LHCN-M2 (cell line): ENCODE measurements at places on chromosomes 1 and 21.
A peak's percentile ranks its signal among the peaks of the same experiment; 100 is the strongest.

DNA sequence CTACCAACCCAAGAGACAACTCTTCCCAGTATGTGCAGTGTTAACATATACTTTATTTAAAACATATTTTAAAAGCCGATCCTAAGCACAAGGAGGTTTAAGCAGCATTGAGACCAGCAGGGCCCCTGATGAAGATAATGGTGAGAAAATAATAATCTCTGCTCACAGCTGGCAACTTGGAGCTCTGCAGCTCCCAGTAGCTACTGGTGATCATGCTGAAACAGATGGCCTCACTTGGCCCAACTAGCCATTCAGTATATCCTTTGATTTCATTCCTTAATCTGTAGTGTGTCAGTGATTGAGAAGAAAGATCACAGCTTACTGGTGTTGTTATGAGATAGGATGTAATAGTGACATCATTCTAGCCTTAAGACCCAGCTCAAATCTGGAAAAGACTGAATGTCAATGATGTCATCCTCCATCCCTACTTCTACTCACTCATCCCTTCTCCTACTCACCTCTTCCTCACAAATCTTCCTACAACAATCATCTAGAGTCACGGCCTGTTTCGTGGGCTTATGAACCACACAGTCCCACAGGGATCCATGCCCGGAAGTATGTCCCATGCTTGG lies 817.9 kb downstream of the PLA2G4A start:
- no peak for DNase-seq

DNA sequence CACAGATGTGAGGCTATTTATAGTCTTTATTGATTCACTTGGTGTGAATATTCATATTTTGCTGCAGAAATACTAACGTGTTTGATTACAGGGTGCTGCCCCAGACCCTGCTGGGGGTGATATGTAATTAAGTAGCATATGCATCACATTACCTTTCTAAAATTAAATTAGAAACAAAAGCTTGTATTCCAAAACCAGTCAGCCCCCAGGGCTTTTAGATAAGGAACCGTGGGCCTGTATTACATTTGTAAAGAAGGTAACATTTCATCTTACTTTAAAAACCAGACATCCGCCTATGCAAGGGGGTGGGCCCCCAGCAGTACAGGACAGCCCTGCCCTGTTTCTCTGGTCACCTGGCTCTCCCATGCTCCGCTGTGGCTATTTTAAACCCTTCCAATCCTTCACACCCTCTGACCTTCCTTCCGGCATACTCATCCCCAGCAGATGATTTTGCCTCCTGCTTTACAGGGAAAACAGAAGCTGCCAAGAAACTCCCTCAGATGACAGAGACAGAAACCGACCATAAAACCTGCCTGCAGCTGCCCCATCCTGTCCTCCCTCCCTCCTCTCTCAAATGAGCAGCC lies 22.0 kb upstream of the KCNC4 start:
- peak; percentile 61 for DNase-seq

GRCh38 chr1:183096894-183097293 lies 73.7 kb downstream of the LAMC1 start:
- DNase-seq, result peak; percentile 84

DNA sequence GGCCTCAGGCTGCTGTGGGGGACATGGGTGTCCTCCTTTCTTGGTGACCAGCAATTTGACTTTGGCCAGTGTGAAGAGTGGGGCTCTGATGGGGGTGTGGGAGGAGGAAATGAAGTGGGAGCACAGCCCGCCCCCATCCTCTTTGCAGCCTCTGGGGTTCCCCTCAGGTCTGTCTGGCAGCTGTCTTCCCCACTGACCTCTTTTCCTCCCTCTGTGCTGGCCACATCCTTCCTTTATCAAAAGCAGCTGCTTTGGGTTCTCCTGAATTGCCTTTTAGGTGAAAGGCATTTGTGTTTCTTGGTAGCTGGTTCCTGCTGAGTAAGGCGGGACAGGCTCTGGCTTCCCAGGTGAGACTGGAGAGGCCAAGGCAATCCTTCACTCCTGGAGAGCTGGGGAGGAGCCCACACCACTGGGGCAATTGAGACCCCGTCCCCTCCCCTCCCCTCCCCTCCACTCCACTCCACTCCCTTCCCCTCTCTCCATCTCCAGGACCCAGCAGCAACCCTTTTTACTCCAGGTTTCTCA lies 24.9 kb downstream of the PCAT6 start:
- peak; percentile 36 for DNase-seq

DNA sequence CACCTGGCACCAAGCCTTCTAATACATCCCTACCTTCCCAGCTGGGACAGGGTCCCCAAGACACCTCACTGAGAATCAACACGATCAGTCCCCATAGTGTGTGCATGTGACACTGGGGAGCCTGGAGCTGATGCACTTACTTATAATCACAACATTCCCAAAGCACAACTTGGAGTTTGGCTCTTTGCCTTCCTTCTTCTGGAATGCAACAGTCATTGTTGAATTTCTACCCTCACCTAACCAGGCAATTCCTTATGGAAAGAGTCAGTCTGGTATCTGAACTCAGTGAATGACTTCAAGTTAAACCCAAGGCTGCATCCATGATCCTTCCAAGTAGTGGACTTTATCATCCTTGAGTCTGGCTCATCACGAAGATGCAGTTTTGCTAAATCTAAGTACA lies 86.1 kb downstream of the DSCAM start:
- DNase-seq, result no peak

GRCh38 chr1:171220581-171221054 lies 27.7 kb upstream of the FMO1 start:
- no peak for DNase-seq

DNA sequence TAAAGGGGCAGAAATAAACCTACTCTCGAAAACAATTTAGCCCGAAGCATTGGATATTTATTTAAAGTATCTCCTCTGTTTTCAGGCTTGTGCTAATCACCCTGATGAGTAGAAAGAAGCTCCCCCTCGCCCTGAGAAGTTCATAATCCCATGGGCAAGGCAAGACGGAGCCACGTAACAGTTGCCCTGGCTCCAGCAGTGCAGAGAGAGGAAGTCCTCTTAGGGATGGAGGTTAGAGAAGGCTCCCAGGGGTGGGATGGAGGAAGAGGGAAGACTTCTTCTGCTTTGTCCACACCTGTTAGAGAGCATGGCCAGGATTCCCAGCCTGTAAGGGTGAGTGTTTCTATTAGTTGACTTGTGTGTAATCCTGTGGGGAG lies 3.4 kb upstream of the GPR25 start:
- DNase-seq, result no peak

DNA sequence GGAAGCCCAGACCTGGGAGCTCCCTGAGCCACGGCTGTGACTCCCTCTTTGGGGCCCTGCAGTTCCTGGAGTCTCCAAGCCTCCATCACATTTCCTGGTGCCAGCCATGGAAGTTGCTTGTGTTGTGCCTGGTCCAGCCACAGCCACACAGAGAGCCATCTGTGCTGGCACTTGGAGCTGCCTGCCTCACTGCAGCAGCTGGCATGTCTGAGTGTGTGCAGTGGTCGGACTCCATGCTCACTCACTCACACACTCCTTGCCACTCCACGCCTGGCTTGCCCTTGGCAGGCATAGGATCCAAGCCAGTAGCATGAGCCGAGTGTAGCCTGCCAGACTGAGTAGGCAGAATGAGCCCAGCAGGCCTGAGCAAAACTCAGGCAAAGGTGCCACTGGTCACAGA lies 516.3 kb upstream of the BEND5 start:
- no peak for DNase-seq

GRCh38 chr21:32538147-32538792 lies 47.1 kb downstream of the TCP10L start:
- no peak for DNase-seq

GRCh38 chr1:85550784-85551516 lies 29.6 kb upstream of the CCN1 start:
- DNase-seq, result peak; percentile 51

DNA sequence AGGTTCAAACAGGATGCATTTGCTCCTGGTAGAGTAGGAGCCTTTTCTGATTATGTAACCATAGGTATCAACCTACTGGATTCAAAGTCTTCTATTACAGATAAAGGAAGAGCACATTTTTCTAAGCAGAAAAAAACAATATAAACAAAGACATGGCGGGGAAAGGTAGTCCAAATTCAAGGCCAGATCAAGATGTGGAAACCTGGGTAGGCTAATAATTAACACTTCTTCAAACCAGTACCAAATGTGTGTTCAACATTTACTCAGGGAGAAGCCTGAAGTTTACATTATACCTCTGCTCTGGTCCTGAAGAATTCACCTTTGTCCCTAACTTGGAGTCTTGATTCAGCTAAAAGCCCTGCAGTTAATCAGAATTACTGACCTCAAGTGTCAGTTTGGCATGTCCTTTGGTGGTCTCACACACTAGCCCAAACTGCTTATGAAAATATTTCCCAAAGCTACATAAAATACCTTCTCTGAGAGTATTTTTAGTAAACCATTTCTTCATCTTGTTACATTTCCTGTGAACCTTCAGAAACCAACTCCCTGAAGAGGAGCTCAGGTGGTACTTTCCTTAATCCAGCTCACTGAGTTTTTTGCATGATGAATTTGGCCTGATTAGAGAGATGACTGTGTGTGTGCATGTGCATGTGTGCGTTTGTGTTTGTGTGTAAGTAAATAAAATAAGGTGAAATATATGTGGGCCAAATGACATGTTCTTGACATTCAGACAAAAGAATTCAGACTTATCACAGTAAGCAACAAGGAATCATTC lies 70.2 kb downstream of the TOR3A start:
- DNase-seq, result no peak

DNA sequence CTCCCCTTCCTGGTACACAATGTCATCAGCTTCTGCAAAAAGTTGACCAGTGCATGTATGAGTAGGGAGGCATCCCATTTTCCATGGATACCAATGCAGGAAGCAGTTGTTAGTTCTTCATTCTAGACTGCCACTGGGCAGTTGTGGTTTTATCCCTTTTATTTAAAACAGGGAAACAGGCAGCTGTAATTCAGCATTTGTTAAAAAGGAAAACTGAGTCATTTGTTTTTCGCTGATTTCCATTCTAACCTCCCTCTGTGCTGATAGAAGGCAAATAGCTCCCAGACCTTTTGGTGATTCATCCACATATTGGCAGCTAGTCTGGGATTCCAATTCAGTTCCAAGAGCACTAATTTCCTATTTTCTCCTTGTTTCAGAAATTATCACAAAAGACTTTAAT lies 21.1 kb upstream of the ABCA4 start:
- peak; percentile 72 for DNase-seq

DNA sequence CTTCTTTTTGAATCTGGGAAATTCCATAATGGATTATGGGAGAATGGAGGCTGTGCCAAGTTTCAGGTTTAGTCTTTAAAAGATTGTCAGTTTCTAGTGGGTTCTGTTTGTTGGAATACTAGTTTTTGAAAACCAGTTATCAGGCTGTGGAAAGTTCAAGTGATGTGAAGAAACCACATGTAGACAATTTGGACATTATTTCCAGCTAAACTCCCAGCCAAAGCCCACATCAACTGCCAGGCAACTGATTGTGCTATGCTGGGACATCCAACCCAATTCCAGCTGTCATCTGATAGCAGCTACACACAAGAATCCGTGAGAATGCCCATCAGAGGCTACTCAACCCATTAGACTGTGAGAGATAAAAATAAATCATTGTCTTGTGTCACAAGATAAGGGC lies 546.1 kb upstream of the ADAMTS5 start:
- DNase-seq, result peak; percentile 45

GRCh38 chr1:203349773-203350524 lies 973 bp downstream of the FMOD start:
- DNase-seq, result no peak

DNA sequence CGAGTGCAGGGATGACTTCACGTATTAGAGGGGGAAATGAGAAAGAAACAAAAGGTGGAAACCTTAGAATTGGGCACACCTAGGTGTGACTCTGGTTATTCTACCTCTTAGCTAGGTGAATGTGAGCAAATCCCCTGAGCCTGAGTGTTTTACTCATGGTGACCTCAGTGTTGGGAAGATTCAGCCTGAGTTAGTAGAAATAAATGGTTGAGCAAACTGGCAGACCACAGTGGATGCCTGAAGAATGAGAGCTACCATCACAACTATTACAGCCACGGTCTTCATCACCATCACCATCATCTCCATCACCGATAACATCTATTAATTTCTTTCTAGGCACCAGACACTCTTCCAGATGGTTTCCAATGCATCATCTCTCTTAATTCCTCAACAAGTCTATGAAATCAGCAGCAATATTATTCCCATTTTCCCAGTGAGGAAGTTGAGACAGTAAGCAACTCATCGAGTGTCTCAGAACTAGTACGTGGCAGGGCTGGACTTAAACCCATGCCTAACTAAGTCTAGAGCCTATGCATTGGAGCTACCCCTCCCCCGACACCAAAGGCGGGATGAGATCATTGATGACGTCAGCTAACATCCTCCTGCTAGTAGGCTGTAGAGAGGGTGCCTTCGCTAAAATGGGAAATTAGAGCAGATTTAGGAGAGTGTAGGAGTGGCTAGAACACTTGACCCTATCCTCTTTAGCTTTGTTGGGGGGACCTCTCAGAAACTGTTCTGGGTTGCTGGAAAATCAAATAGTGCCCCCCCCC lies 7.9 kb upstream of the KAZN start:
- DNase-seq, result no peak

DNA sequence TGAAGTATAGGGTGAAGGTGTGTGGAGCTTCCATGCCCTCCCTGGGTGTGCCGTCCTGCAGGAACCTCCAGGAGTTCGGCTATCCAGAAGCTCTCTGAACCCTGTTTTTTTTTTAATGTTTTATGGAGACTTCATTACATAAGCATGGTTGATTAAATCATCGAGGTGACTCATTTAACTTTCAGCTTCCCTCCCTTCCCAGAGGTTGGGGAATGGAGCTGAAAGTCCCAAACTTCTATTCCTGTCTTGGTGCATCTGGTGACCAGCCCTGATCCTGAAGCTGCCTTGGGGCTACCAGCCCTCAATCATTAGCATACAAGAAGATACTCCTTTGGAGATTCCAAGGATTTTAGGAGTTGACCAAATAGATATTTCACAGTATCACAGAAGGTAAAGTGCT lies 9.5 kb downstream of the RRP15 start:
- peak; percentile 21 for DNase-seq

DNA sequence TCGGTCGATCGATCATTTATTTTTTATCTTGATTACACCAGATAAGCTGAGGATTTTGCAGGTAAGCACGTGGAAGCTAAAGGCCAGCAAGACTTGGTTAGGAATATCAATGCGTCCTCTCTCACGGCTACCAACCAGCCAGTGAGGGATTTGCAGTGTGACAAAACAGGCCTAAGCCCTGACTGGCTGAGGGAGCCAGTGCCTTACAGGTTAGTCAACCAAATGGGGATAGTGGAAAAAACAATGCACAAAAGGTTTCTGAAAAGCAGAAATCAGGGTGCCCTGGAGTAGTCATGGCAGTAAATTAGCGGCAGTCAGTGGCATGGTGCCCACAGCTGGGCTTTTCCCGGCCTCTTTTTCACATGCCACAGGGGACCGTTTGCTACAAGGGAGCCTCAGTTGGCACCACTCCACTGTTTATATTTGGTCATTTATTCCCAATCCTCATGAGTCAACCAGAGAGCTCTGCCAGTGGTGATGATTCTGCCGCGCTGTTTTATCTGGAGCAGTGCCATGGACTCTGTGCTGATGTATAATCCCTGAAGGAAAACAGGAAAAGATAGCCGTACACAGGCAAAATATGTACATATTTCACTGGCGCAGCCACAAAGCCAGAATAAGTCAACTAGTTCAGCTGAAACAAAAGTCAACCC lies 167.6 kb downstream of the RHOU start:
- DNase-seq, result peak; percentile 88
